D341Med (cell line): ENCODE measurements at places on chromosomes 11 and 22.
A peak's percentile ranks its signal among the peaks of the same experiment; 100 is the strongest.

DNA sequence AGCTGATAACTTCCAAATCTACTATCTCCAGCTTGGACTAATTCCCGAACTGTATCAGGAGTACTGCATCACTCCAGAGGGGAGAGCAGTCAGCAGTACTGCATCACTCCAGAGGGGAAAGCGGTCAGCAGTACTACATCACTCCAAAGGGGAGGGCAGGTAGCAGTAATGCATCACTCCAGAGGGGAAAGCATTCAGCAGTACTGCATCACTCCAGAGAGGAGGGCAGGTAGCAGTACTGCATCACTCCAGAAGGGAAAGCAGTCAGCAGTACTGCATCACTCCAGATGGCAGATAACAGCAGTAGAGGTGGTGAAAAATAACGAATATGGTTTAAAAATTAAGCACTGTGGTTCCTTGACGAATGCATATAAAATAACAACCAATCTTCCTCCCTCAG lies 8.4 kb downstream of the CWC15 start:
- no peak for DNase-seq

GRCh38 chr11:63883791-63884190 lies 33.2 kb downstream of the RCOR2 start:
- no peak for DNase-seq

DNA sequence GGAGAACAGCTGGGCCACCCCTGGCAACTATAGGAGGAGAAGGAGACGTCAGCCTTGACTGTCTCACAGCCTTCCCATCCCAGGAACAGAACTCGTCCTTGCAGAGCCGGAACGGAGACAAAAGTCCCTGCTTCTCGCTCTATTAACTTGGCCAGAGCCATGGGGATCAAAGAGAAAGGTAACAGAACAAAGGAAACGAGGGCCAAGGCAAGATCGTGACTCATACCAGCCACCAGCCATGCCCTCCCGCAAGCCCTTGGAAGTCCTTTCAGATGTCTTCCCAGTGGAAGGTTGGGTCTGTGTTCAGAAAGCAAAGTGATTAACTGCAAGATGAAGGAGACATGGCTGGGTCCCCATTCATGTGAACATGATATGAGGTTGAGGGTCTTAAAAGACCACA lies 64.7 kb downstream of the PDE2A start:
- no peak for DNase-seq

GRCh38 chr11:47906066-47906465 lies 57.9 kb upstream of the NUP160 start:
- no peak for DNase-seq

GRCh38 chr11:69343401-69344321 lies 49.7 kb downstream of the MYEOV start:
- DNase-seq, result no peak

GRCh38 chr11:78532991-78533390 lies 41.7 kb downstream of the NARS2 start:
- DNase-seq, result no peak

- DNase-seq, result no peak
Measured at GRCh38 chr22:30829901-30830550, 135.4 kb downstream of the OSBP2 start.

DNA sequence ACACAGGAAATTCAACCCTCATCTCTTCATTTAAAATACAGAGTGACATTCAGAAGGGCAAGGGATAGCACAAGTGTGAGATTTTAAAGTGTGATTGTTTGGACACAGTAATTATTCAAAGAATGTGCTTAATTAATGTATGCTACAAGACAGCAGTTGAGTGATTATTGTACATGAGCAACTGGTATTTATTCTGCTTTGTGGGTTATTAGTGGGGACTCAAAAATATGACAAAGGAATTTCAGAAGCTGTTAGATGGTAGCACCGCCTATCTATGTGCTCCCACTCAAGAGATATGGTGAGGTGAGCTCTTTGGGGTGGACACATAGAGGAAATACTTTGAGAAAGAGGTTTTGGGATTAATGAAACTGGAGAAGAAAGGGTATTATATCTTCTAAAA lies 5.8 kb upstream of the HBD start:
- DNase-seq, result no peak

DNA sequence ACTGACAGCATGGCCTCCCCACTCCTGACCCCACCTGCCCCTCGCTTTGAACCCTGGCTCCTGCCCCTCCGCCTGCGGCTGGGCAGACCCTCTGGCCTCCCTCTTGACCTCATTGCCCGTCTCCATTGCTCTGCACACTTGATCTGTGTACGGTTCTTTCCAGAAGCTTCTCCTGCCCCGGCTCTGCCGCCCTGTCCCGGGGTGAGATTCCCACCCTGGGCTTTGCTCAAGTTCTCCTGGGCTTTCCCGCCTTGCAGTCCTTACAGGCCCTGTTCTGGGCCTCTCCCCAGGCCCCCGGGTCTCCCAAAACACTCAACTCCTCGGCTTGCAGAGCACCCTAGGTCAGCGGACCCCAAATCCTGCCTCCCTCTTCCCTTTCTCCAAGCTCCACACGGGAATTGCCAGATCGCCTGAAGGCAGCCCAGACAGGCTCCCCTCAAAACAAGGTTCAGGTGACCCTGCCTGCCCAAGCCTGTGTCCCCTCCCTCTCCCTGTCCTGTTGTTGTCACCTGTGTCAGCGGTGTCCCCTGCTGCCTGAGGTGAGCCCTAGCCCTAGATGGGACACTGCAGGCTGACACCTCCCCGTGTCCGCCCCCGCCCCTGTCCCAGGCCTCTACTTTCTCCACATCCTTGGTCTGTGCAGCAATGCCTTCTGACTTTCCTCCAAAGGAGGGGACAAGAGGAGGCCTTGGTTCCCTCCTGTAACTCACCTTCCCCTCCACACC lies 1.5 kb downstream of the GAL start:
- peak; percentile 22 for DNase-seq

- DNase-seq, result no peak
Measured at GRCh38 chr11:123241874-123242543, 47.0 kb upstream of the CLMP start.

DNA sequence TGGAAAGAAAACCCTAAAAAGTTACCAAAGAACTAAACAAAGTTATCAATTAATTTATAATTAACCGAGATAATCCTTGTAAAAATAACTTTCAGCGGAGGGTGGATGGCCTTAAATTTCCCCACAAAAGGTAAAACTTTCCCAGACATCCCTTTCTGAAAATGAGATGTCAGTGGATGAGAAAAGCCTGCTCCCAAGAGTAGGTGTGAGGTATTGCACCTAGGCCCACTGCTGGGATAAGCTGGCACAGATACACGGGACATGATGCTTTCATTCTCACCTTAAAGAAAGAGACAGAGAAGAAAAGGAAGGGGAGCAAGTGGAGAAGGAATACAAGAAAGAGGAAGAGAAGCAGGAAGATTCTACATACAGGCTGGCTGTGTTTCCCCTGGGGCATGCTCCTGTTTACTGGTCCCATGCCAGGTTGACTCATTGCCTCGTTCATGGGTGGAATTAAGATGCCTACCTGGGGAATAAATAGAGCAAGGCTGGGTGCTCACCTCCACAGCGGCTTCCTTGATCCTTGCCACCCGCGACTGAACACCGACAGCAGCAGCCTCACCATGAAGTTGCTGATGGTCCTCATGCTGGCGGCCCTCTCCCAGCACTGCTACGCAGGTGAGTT lies at the start of gene SCGB2A2:
TSS of gene SCGB2A2 (plus strand) at position 505 of the 625 bp plus-strand sequence. CDS start at position 564, 59 bp downstream.
- DNase-seq, result peak; percentile 40

DNA sequence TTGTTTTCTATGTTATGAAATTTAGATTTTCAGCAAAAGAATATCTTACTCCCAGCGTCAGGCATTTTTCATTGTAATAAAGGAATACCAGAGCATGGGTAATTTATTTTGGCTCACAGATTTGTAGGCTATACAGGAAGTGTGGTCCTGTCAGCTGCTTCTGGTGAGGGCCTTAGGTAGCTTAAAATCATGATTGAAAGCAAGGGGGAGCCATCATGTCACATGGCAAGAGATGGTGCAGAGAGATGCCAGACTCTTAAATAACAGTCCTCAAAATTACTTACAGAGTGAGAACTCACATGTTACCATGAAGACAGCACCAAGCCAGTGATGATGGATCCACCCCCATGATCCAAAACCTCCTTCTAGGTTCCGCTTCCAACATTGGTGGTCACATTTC lies 825.0 kb upstream of the CHORDC1 start:
- DNase-seq, result no peak
